Activated naive CD4-positive, alpha-beta T cell treated with anti-CD3 and anti-CD28 coated beads, Interleukin-2, amount 10 ng/mL, durations not matched to agents 7 days and 5 days (primary cell): ENCODE measurements at places on chromosomes 12 and 14.

GRCh38 chr12:18975933-18976332 lies 153.6 kb upstream of the PLEKHA5 start:
- no peak for DNase-seq

DNA sequence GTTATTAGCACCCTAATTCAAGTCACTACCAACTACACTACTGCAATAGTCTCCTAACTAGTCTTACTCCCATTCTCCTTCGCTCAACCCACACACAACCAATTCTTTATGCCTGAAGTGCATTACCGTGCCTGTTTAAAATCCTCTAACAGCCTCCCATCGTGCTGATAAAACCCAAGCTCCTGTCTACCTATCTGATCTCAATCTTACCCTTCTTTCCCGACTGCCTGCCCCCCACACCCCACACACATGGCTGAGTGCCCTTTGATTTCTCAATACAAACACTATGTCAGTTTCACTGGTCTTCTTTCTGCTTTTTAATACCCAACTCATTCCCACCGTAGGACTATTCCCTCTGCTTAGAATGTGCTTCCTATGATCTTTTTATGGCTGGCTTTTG lies 59.9 kb downstream of the SPPL3 start:
- DNase-seq = no peak

DNA sequence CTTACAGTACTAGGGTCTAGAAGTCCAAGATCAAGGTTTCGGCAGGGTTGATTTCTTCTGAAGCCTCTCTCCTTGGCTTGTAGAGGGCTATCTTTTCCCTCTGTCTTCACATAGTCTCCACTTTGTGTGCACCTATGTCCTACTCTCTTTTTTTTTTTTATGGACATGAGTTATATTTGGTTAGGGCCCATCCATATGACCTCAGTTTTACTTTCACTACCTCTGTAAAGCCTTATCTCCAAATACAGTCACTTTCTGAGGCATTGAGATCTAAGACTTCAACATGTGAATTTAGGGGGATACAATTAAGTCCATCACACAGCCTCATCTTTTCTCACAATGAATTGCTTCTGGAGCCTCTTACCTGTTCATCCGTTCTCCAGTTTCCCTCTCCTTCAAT lies 5.9 kb upstream of the SPTB start:
- DNase-seq = no peak

DNA sequence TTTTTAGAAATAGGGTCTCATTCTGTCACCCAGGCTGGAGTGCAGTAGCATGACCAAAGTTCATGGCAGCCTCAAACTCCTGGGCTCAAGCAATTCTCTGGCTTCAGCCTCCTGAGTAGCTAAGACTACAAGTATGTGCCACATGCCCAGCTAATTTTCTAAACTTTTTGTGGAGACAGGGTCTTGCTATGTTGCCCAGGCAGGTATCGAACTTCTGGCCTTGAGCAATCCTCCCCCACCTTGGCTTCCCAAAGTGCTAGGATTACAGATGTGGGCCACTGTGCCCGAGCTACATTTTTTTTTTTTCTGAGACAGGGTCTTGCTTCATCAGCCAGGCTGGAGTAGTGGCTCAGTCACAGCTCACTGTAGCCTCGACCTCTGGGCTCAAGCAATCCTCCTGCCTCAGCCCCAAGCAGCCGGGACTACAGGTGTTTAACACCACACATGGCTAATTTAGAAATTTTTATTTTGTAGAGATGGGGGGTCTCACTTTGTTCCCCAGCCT lies 7.1 kb downstream of the PPP4R3A start:
- DNase-seq = no peak

DNA sequence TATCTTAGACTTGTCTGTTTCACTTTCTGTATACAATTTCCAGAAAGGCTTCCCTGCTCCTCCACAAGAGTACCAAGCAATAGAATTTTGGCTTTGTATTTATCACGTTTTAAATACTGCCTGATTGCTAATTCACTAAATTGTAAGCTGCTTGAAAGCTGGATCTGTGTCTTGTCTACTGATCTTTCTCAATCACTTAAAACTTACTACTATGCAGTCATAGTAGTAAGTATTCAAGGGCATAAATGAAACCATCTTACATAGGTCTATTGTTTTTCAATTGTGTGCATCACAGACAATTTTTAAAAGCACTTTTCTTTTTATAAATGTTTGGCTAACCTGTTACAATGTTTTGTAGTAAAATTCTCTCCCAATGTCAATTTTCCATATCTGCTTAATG lies 1.2 kb upstream of the GLIPR1L2 start:
- no peak for DNase-seq

DNA sequence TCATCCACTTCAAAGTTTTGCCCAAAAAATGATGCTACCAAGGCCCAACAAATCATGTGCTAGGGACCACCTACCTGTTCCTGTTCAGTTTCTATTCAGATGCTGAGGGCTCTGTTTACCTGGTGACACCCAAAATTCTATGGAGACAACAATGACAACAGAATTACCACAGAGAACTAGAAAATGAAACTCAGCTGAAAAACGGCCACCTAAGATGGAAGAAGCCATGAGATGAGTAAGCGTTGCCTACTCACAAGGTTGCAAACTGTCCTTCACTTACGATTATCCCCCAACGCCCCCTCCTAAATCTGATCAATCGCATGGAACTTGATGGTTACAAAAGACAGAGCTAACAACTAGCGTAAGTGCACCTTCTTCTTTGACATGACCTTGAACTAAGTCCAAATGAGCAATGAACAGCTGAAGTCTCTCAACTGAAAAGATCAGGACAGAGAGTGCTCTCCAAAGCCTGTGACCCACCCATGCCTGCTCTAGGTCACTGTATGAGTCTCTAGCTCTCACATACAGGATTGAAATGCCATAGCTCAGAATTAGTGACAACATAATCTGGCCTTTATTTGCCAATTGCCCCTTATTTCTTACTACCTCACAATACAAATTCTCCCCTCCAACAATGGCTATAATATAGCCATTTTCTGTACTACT lies at the start of gene RNASE11:
Gene RNASE11, minus strand, starts transcription at position 513 of the 666 bp plus-strand sequence.
- no peak for DNase-seq

GRCh38 chr14:22531451-22532344 lies 57.3 kb downstream of the DAD1 start:
- DNase-seq = no peak

GRCh38 chr14:57274551-57274950 lies 5.8 kb downstream of the AP5M1 start:
- DNase-seq = no peak

DNA sequence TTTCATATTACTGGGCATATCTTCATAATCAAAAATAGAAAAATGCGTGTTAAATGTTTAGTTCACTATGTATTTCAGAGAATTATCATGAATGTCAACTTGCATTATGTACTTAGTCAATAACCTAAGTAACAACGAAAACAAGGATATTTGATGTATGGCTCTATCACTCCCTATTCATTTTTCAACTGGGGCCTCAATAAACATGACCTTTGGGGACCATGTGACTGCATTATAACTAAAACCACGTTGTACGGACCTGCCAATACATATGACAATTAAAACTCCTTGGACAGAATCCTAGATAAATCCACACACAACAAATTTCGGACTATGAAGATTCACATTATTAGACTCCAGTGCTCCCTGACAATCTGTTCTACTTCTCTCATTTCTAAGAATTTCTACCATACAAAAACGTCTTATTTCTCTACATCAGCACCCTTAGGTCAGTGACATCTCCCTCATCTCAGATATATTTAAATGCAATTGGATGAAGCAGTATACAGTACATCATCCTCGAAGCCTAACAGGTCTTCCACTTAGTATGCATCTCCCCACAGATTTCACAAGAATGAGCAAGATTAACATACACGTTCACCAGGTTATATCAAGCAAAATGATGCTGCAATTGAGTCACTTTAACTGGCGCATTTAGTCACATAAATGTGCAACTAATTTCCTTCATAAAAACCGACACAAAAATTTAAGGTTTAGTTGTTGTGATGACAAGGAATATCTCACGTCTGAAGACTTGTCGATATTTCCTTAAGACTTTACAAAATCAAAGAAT lies 1.5 kb downstream of the UBE2N start:
- DNase-seq = no peak

DNA sequence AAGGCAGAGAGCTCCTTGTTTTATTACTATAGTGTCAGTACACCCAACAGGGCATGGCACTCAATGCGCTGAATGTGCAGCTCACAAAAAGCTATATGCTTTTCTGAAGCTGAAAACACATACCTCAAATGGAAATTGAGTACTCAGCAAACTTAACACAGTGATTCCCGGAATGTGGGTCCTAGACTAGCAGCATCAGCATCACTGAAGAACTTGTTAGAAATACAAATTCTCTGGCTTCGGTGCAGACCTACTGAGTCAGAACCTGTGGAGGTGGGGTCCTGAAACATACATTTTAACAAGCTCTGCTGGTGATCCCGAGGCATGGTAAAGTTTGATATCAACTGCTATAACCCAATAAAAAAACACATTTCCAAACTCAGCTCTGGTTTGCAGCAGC lies 14.9 kb downstream of the RERG start:
- no peak for DNase-seq

DNA sequence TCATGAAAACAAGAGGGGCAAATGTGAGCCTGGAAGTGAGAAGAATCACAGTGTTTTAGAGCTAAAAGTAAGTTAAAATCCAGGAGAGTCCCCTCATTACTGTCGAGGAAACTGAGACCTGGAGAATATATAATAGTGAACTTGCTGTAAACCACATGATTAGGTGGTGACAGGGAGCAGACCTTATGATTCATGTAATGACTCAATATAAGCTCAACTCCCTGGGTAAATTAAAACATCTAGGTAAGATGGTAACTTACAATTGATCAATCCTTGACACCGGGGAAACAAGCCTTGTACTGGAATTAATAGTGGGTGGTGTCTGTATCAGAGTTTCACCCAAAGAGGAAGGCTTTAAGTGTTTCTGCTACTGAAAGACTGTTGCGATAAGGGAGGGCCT lies 269.3 kb downstream of the SNAPC1 start:
- no peak for DNase-seq

GRCh38 chr12:96241431-96241830 lies 47.3 kb downstream of the ELK3 start:
- no peak for DNase-seq

- no peak for DNase-seq
These were observed 100.3 kb upstream of the NCOR2 start for GRCh38 chr12:124667506-124668326.

DNA sequence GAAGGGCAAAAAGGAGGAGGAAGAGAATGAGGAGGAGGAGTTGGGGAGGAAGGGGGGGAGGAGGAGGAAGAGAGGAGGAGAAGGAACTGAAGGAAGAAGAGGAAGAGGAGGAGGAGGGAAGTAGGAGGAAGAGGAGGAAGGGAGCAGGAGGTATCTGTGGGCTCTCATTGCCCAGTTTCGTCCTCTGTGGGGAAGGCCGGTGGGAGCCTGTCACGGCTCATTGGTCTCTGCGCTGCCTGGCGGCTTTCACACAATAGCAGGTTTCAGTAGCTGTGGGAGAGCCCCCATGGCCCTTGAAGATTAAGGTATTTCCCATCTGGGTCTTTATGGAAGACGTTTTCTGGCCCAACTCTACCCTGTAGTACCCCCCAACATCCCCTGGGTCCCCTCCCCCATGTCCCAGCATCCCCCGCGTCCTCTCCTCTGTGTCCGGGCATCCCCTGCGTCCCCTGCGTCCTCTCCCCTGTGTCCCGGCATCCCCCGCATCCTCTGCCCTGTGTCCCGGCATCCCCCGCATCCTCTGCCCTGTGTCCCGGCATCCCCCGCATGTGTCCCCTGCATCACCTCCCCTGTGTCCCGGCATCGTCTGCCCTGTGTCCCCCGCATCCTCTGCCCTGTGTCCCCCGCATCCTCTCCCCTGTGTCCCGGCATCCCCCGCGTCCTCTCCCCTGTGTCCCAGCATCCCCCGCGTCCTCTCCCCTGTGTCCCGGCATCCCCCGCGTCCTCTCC lies 278.2 kb upstream of the SFSWAP start:
- DNase-seq = no peak

- DNase-seq = no peak
These were observed 496.5 kb downstream of the VRK1 start for GRCh38 chr14:97293659-97294058.

- DNase-seq = no peak
These were observed 55.9 kb downstream of the SLCO1C1 start for GRCh38 chr12:20751046-20751445.
